CD4-positive, alpha-beta memory T cell (primary cell): ENCODE measurements at places on chromosomes 5 and 9.
A peak's percentile ranks its signal among the peaks of the same experiment; 100 is the strongest.

- no peak for DNase-seq
Observed at GRCh38 chr5:148823871-148824270, 2.5 kb upstream of the ADRB2 start.

DNA sequence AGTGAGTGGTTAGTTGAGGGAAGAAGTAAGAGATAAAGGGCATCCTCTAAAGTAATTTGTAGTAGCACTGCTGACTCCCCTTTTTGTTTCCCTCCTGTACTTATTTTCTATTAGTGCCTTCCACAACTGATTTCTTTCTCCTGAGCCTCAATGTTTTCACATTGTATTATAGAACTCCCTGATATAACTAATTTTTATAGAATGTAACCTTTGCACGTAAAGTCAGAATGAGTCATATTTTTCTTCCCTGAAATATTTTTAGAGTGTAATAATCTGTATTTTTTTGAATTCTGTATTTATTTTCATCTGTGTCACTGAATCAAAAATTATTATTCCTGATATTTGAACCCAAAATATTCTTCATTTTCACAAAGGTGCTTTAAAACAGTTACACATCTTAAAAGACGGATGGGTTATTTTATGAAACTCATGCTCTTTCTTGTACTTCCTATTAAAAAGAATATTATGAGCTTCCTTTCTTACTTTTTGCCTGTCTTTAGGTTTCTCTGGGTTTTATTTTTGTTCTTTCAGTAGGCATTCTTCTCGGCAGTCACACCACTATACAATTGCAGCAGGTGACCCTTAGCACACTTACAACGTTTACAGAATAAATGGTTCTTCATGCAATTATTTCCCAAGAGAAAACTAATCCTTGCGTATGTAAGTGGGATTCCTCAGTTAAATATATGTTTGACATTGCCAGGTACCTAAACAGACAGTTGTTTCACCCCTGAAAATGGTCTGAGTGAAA lies 30.5 kb upstream of the DMRTA1 start:
- no peak for DNase-seq

GRCh38 chr5:179146277-179146676 lies 86.1 kb downstream of the ZNF354C start:
- peak; percentile 41 for DNase-seq

DNA sequence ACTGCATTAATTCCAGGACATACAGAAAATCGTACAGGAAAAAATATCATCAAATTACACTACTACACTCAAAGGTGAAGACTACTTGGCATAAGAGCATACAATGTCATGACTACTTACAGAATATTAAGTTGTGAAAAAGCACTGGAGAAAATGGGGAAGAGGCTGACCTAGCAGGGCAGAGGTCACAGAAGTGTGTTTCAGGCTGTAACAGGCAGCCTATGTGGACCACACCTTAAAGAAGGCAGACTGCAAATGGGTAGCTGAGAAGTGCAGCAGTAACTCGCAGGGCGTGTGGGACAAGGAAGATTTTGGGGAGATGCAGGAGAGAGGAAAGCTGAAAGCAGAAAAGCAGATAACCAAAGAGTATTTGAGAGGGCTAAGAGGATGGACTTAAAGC lies 167.0 kb upstream of the PIK3R1 start:
- DNase-seq, result no peak

GRCh38 chr9:127131871-127132270 lies 9.4 kb upstream of the ANGPTL2 start:
- no peak for DNase-seq

GRCh38 chr5:132971483-132972435 lies 8.3 kb upstream of the AFF4 start:
- DNase-seq, result no peak

- DNase-seq, result no peak
Observed at GRCh38 chr9:71663216-71663615, 105.1 kb downstream of the CEMIP2 start.

- DNase-seq, result no peak
Observed at GRCh38 chr5:150895431-150896428, 9.1 kb downstream of the ZNF300 start.

- DNase-seq, result no peak
Observed at GRCh38 chr5:132853323-132853722, 12.9 kb downstream of the GDF9 start.

DNA sequence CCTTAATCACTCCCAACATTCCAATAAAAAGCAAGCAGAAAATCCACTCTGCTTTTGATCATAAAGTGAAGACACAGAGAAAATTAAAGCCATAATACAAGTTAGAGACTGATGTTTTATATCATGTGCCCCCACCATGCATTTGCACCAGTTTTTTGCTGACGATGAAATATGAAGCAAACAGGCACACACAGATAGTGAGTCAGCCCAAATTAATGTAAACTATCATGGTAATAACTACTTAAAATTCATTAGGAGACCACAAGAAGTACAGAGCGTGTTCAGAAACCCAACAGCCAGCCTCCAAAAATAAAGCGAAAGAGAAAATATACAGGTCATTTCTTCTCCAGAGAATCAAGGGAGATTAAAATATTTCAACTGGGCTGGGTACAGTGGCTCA lies 46.4 kb upstream of the KDM4C start:
- DNase-seq, result no peak

- DNase-seq, result no peak
Observed at GRCh38 chr5:172771439-172772111, 580 bp upstream of the DUSP1 start.

GRCh38 chr9:90343366-90343765 lies 299.3 kb downstream of the DIRAS2 start:
- no peak for DNase-seq

DNA sequence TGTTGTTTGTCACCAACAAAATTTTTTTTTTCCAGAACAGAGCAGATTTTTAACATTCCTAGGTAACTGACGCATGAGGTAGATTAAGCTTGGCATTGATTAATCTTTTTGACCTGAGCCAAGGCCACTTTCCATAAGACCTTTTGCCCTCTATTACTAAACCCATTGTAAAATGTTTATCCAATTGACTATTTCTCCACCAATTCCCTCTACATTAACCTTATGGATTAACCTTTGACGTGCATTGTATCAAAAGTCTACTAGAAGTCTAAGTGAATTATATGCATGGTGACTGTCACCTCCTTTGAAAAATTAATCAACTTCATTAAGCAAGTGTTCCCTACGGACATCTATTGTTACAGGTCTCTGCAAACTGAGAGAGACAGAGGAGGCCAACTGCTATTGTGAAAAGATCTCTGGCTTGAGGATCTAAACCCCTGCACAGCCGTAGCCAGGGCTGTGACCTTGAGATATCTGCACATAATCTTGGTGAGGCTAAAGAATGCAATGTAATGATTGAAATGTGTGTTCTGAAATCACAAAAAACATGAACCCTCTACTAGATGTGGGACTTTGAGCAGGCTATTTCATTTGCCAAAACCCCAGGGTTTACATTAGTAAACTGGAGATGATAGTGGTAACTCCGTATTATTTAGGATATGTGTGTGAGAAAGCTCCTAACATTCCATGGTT lies 632.2 kb downstream of the TLR4 start:
- no peak for DNase-seq
